ENCODE measurements at places on chromosomes 6 and 20.

- no peak for DNase-seq
Measured at GRCh38 chr6:34390531-34391472, 1.7 kb downstream of the NUDT3 start.

- DNase-seq: no peak
Measured at GRCh38 chr6:143198312-143198711, 137.6 kb downstream of the AIG1 start.

- DNase-seq: no peak
Measured at GRCh38 chr20:23228912-23229311, 121.7 kb upstream of the NXT1 start.

DNA sequence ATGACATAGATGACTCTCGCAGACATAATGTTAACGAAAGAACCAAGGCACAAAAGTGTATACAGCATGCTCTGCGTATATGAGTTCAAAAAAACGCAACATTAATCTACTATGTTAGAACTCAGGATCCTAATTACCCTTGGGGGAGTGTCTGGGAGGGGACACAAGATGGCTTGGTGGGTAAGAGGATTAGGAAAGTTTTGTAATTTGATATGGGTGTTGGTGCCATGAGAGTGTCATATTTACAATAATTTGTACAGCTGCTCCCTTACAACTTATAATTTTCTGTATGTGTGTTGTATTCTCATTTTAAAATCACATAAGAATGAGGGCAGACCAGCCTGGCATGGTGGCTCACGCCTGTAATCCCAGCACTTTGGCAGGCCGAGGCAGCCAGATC is 38.6 kb downstream of the TFEB start:
- DNase-seq: no peak

GRCh38 chr6:37521674-37522073 is 22.0 kb upstream of the CCDC167 start:
- DNase-seq: no peak

DNA sequence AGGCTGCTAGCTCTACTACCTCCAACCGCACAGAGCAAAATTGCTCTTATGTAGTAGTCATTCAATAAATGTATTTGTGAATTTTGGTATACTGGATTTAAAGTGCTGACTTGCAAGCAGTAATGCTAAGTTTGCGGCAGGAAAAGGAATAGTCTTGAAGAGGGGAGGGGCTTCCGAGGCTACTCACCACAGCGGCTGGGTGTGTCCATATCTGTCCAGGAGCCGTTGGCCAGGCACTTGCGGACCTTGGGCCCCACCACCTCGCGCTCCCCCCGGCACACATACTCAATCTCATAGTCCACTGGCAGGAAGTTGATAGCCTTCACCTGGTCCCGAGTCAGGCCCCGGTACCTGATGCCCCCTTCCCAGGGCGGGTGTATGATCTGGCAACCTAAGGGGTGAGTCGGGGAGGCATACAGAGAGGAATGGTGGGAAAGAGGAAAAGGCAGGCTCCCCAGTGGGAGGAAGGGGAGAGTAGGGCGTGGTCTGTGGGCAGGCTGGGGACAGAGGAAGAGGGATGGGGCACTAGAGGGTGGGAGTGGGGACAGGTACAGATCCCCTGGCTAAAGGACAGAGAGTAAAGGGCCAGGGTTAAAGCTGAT is 1.7 kb downstream of the GABBR1 start:
- no peak for DNase-seq

GRCh38 chr6:139250296-139251044 is 41.3 kb downstream of the TXLNB start:
- peak; percentile 44 for DNase-seq

DNA sequence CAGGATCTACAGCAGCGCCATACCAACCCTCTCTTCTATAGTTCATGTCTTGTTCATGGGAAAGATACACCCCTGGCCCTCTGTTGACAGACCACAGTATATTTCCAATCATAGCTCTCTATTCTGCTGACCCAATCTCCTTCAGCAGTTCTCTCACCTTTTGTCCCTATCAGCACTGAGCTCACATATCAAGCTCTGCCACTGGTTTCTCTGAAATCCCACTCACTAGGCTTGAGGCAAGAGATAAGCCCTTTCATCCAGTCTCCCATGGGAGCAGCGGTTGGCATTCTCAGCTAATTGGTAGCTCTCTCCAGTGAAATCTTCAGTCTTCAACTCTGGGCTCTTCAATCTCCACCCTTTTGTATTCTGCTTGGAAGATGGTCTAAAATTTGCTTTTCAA is 313.4 kb downstream of the GJA1 start:
- DNase-seq: no peak

DNA sequence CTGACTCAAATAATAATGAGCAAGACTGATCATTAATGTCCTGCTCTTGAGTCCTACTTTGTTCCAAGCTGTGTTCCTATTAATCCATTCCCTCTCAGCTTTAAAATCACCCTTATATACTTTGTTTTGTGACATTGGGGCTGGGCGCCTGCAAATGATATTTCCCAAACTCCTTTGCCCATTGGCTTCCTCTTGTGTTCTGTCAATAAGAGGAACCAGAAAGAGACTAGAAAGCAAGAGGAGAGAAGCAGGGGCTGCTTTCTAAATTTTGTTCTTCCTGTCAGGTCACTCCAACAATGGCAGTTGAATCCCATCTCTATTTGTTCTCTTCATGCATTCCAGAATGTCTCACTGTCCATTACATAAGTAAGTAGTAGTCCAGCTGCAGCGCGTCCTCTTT is 21.6 kb upstream of the TRIM27 start:
- DNase-seq: no peak

DNA sequence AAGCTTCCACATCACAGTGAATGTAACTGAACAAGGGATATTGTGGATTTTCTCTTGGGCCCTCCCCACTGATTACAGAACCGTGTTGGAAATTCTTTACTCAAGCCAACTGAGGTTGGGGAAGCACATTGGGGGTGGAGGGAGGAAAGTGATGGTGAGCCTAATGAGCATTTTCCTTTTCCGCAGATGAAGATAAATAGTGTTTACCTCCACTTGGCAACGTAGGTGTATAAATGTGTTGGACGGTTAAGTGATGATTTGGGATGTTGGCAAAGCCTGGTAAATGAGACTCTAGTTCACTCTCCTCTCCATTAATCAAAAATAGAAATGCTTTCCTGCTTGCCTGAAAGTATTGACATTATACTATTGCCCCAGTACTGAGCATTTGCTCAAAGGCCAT is 27.1 kb upstream of the NRN1 start:
- DNase-seq: no peak

- DNase-seq: no peak
Measured at GRCh38 chr6:166007349-166008263, 160.0 kb downstream of the TBXT start.

- DNase-seq: no peak
Measured at GRCh38 chr20:2253256-2253655, 42.5 kb upstream of the TGM3 start.

DNA sequence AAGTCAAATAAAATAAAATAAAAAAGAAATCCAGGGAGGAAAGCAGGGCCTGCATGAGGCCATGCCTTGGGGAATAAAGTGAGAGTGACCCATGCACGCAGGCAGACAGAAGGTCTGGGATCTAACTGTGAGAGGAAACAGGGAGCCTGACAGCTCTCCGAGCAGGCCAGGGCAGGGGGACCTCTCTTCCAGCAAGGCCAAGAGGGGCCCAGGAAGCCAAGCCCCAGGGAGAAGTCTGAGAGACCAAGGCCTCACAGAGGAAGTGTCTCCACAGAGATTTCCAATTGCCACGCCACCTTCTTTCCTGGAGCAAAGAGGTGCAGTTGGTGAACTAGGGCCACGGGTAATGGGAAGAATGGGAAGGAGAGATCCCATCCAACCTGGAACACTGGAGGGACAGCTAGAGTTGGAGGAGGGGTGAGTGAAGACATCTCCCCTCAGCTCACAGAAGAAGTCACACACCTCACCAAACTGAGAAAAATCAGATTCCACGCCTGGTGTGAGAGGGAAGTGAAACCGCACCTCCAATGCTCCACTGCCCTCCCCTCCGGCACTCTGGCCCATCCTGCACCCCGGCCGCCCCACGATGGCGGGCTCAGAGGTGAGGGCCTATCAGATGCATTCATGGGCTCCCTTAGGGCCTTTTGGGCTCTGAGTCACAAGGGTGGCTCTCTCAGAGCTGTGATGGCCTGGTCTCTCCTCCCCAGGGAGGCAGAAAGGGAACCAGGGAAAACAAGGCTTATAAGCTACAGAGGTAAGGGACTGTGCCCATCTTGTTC is 25.1 kb upstream of the TAF8 start:
- DNase-seq: no peak

DNA sequence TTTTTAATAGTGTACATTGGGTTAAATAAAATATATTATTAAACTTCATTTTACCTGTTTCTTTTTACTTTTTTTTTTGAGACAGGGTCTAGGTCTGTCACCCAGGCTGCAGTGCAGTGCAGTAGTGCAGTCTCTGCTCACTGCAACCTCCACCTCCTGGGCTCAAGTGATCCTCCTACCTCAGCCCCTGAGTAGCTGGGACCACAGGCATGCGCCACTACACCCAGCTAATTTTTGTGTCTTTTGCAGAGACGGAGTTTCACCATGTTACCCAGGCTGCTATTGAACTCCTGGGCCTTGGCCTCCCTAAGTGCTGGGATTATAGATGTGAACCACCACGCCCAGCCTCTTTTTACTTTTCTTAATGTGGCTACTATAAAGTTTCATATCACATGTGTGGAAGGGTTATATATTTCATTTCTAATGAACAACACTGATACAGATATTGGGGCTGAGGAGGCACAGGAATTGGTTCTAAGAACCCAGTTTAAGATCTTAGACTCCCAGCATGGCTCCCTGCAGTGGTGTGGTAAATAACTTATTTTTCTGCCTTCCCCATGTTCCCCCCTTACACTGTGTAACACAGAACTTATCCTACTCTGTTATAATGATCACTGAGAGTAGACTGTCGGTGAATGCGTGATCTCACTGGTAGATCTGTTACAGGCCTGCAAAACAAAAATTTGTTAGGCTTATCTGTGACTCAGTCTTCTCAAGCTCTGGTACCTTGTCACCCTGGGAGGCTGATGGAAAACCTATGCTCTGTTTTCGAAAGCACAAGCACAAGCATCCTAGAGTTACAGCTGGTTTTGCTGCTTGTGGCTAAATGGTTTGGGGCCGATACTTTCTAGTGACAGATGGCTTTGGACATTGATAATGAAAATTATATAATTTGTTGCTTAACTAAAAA is 5.8 kb upstream of the ATXN1 start:
- DNase-seq: no peak

Data from H54 (cell line).